ENCODE measurements at places on chromosomes 4 and X.

DNA sequence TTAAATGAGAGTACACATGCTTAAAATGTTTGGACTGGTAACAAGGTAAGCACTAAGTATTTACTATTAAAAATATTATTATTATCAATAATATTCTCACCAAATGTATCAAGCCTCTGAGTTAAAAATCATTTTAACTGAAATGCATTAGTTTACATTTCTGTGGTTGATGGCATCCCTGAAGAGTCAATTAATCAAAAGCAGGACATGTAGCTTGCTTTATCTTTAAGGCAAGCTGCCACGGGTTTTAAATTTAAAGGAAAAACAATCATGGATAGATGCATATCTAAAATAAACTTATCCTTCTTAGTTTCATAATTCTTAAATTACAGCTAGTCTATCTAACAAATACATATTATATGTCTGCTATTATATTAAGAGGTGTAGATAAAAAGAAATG, 584.8 kb upstream of the INTU start:
- DNase-seq, result no peak

DNA sequence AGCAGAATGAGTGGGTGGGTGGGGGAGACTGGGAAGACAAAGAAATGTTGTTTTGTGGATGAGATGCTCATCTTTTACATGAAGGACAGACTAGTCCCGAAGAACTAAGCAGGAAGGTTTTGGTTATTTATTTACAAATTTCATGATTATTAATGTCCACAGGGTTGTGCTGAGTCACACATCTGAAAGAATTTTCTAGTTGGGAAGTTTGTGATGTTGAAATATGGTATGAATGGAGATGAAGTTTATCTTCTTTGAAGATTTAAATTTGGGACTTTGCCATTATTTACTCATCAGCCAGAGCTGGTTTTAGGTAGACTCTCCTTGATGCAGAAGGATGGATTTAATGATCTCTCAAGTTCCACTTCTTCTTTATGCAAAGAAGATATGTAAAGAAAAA, 75.5 kb downstream of the MOSPD2 start:
- DNase-seq, result no peak

- no peak for DNase-seq
These were observed 88.0 kb downstream of the NAA11 start for GRCh38 chr4:79237851-79238250.

- no peak for DNase-seq
These were observed 40.9 kb upstream of the EOLA2 start for GRCh38 chrX:149979126-149979644.

GRCh38 chr4:117434424-117434823, 349.0 kb upstream of the TRAM1L1 start:
- no peak for DNase-seq

GRCh38 chrX:97844943-97845342, 961.2 kb downstream of the RPA4 start:
- DNase-seq, result no peak

- peak; percentile 27 for DNase-seq
These were observed 1.4 kb downstream of the ZNF827 start for GRCh38 chr4:145936997-145937901.

DNA sequence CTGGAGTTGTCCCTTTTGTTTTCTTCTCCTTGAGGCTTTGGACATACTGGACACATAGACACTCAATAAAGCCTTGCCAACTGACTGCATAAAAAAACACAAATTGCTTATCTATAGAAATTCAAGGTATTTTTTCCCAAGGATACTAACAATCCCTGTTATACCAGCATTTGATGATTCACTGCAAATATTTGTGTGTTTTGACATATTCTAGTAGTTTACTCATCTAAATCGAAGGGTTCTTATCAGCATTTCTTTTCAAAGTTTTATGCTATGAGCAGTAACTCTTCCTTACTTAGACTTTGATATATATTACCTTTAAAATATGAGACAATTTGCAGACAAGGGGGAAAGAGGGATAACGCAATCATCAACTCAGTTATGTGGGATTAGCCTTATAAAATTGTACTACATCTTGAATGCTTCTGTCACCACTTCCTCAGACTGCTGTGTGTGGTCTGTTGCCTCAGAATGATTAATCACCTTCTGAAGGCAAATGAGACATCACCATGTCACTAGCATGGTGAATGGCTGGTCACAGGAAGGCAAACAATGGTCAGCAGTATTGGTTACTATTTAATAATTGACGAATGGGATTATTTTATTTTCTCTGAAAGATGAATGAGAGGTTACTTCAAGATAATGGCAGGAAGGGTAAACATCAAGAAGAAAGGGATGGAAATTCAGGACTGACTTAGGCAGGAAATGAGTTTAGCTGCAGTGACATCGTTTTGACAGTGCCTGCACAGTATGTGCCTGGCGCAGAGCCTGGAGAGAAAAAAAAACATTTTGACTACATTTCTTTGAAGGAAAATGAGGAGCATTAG, 544.3 kb upstream of the CNKSR2 start:
- no peak for DNase-seq

DNA sequence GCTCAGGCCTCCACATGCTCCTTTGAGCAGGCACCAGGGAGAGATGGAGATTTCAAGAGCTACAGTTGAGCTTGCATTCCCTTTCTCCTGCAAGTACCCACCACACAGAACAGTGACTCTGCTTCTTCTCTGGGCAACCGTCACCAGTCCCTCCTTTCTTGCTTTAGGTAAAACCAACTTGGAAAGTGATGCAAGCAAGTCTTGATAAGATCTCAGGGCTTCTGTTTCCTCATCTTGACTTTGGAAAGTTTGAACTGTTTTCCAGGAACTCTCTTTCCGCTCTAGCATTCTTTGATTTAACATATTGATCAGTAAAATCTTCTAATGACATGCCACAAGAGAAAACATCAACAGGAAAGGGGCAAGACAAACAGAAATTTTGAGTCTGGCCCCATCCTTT, 73.7 kb downstream of the USP46 start:
- no peak for DNase-seq

GRCh38 chr4:8244001-8244757, 25.4 kb upstream of the HTRA3 start:
- no peak for DNase-seq

Data from stimulated activated CD4-positive, alpha-beta T cell treated with anti-CD3 and anti-CD28 coated beads, TNF-alpha, amount 100 ng/mL, for 4 hours (primary cell).